Activated naive CD4-positive, alpha-beta T cell (primary cell): ENCODE measurements at places on chromosomes 3 and 15.
A peak's percentile ranks its signal among the peaks of the same experiment; 100 is the strongest.

DNA sequence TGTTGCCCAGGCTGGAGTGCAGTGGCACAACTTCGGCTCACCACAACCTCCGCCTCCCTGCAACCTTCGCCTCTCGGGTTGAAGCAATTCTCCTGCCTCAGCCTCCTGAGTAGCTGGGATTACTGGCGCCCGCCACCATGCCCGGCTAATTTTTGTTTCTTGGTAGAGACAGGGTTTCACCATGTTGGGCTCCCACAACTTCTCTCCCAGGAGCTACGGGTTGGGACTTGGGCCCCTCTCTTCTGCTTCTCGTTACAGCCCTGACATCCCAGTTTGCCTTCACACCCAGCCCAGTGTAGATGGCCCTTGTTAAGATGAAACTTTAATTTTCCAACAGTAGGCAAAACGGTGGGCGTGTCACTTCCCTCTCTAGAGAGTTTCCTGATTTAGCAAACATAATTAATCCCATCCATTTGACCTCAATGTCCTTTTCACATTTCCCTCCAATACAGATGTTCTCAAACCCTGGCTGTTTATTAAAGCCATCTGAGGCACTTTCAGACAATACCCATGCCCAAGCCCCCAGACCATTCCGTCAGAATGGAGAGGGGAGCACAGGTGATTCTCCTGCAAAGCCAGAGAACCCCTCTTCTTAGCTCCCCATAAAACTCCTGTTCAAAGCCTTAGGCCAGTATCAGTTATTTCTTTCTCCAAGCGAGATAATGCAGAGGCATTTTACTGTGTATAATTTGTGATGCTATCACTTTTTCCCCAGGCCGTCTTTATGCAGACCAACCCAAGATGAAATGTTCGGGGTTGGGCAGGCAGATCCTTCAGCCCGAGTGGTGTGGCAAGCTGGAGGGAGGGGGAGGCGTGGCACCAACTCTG is 245.7 kb downstream of the XXYLT1 start:
- no peak for DNase-seq

GRCh38 chr3:197791892-197792647 is 1.0 kb downstream of the LRCH3 start:
- DNase-seq, result peak; percentile 8

- peak; percentile 27 for DNase-seq
Observed at GRCh38 chr3:194397757-194398312, 1.2 kb downstream of the GP5 start.

DNA sequence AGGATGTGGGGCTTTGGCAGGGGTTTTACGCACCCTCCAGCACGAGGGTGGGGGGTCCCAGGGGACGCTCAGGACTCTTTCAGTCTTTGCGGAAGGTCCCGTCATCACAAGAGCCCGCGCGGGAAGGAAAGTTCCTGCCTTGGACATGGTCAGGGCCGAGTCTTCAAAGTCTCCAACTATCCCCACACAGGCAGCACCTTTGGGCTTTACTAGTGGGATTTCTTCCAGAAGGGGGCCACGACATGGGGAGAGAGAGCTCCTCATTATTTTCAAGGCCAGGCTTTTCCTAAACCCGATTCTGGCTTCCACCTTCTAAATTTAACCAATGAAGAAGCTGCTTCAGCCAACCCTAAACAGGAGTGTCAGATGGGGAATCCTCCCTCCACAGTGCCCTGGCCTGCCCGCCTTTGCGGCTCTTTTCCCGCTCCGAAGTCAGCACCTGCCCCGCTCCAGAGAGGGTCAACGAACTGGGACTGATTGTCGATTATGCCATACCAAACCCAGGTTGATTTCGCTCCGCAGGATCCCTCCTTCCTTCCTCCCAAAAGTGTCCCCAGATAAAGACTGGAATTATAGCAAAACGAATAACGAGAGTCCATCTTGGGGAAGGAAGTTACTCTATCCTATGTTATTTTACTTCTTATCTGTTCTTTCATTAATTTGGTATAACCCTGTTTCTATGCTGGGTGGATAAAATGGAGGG is 11.0 kb downstream of the SHOX2 start:
- no peak for DNase-seq

DNA sequence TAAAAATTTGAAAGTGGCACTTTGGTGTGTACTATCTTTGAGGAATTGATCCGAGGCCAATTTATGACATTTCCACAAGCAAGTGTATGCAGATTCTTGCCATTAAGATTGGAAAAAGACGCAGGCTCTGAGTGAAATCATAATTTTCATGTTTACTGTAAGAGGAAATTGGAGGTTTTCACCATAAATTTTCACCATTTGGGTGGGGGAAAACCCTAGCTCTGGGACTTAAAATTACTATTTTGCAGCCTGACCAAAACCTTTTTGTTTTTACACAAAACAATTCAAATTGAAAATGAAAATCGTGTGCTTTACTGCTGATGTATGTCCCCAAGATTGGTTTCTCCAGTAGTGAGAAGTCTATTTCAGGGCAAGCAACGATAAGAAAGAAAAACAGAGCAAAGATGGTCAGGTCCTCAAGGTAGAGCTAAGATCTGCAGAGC is 282.6 kb downstream of the FOXP1 start:
- no peak for DNase-seq

DNA sequence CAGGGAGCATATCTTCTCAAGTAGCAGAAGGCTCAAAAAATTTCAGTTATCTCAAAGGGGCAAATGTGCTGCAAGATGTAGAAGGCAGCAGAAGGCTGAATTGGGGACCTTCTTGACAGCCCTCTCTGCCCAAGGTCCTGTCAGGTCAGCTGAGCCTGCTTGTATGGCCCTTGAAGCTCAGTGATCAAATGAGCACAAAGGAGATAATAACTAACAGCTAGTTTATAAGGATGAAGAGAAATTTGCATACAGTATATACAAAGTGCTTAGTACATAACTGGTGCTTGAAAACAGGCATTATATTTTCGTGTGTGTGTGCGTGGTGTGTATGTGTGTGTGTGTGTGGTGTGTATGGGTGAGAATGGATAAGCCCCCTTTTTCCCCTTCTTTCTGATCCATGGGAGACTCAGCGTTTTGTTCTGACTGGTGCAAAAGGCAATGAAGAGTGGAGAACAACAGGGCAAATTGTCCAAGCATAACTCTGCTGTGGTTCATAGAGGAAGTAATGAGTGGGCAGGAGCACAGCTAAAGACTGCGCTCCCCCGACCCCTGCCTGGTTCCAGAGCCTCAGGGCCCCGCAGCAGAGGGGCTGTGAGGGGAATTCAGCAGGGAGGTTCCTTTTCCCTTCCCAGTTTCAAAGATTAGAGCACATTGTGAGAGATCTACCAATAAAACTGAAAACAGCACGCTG is 356.8 kb upstream of the NR2F2 start:
- no peak for DNase-seq

DNA sequence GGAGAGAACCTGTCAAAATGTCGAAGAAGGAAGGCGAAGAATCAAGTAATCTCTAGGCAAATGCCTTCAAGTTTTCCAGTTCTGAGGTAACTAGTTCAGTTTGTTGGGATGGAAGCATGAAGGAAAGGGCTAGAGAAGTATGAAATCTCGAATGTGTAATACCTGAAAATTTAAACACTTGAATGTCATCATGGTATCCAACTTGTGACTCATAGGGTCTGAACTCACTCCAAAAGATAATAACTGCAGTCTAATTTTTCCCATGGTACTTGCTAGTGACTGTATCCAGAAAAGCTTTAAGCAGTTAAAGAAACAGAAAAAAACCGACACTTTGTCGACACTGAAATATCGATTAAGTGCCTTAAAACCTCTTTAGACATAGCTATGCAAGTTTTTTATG is 102.9 kb upstream of the CHRM5 start:
- no peak for DNase-seq

DNA sequence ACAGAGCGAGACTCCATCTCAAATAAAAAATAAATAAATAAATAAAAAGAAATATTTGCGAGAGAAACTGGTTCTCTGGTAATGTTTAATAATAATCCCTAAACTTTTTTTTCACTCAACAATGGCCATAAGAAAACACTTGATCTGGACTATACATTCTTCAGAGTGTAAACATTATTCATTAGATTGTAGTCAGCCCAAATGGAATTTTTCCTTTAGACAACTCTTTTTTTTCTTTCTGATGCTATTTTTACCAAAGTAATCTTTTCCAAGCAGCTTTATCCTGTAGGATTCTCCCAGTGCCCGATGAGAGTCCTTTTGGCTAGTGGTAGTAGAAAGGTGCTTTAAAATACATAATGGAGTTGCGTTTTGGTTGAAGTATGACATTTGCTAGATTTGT is 90.4 kb downstream of the NEDD4 start:
- DNase-seq, result no peak

DNA sequence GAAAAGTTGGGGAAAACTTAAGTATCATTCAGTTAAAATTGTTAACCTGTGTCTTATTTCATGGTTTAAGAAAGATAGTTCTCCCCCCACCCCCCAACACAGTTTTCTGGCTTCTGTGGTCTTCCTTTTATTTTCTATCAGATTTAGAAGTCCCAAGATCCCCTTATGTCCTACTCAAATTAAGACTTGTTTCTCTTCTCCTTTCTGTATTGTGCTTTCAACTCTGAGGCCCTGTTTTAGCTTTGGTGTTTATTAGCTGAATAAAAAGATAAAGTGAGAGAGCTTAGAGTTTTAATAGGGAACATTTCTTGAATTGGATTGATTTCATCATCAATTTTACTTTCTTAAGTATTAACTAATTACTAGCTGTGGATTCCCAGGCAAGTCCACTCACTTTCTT is 62.6 kb downstream of the AKAP13 start:
- no peak for DNase-seq

- no peak for DNase-seq
Observed at GRCh38 chr3:15107075-15107947, 8.4 kb upstream of the RBSN start.

- DNase-seq, result no peak
Observed at GRCh38 chr3:19598870-19599269, 335.1 kb downstream of the EFHB start.

DNA sequence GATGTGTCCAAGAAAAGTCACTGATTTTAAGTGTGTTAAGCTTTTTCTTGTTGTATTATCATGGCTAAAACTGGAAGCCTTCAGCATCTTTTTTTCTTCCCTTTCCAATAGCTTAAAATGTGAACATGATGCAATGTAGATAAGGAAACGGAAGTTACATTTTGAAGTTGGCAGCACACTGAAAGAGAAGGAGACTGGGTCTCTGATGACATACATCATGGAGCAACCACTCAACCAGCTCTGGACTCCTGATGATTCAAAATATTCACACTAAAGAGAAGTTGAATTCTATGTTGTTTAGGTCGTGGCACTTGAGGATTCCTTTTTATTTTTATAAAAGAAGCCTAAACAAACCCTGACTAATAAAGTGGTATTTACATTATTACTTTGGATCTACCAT is 488.3 kb upstream of the ALCAM start:
- DNase-seq, result no peak

GRCh38 chr15:84599906-84600305 is 903 bp upstream of the ZSCAN2 start:
- no peak for DNase-seq

- no peak for DNase-seq
Observed at GRCh38 chr3:196471551-196471950, 32.0 kb downstream of the RNF168 start.

- DNase-seq, result no peak
Observed at GRCh38 chr3:38411591-38411990, 42.1 kb upstream of the ACVR2B start.

DNA sequence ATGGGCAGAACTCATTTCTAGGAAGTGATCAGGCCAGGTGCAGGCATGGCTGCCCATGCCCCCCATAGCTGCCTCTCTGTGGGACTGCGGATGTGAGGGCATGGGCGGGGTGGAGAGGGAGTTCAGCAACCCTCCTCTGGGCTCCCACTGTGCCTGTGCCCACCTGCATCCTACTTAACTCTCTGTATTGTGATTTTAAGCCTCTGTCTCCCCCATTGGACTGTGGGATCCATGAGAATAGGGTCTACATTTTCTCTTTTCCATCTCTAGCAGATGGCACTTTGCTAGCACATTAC is 194.3 kb downstream of the CHST2 start:
- no peak for DNase-seq

DNA sequence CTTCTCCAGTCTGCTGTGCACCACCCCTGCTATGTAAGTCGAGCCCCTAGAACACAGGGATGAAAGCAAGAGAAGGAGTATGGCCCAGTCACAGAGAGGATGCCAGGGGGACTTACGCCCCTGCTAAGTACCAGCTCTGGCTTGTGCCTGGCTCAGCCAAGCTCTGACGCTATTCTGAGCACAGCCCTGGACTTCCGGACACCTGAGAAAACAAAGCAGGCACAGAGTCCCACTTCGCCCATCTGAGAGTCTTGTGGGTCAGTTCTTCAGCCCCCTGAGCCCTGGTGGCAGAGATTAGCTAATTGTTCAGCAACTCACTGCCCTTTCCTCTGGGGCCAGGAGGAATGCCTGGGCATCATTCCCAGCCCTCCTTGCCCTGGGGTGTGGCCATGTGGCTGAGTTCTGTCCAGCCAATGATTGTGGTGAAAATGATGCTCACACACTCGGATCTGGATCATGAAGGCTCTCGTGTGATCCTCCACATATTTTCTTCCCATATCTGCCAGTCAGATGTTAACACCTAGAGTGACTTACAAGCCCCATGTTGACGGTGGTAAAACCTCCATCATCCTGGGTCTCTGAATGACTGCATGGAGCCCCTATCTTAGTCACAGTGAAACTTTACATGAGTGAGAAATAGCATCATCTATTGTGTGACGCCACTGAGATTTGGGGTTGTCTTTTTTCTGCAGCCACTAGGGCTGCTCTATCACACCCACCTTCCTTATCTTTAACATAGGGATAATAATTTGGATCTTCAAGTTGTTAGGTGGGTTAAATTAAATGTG is 105.7 kb downstream of the TPRA1 start:
- no peak for DNase-seq

DNA sequence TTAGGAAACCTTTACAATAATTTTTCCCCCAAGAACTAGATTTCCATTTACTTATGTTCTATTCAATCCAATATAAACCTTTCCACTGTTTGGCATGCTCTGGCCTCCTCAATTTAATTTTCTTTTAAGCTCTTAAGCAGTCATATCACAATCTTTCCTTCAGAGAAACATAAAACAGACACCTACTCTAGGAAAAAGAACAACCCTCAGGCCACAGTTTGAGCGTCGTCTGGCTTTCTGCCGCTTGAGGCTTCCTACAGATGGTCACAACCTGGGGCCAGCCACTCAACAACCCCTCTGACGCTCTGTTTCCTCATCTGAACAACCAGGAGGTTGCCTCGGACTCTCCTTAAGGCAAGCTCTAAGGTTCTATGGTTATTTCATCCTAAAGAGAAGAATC is 143.3 kb downstream of the ADAMTS17 start:
- DNase-seq, result no peak

GRCh38 chr3:129122412-129123011 is 908 bp upstream of the RAB43 start:
- no peak for DNase-seq

DNA sequence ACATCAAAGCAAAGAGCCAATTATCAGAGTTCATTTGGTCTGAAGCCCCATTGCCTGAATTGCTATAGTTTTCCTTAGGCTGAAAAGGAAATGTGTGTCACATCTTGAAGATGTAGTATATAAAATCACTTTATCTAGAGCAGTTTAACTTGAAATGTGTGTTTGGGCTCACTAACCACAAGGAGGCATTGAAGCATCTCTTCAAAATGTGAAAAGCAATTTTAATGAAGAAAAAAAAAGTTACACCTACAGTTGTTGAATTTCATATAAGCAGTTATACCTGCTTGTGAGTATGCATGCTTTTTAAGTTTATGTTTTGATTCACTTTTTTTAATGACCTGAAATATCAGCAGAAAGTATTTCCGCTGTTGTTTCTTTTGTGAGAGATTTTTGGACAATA is 129.3 kb downstream of the IQCH start:
- no peak for DNase-seq
